ENCODE measurements at places on chromosomes 5 and 9. TPM values are rescaled to one million over a fixed set of nuclear protein-coding genes. Genes with fewer than 3 reads are reported as not detected.

- DNase-seq = peak; percentile 91
Measured at GRCh38 chr5:172714491-172715420, 56.2 kb downstream of the DUSP1 start.

Gene KLHL3
- 2.2 TPM for total RNA-seq

Gene PALM2AKAP2
- 25.3 TPM for total RNA-seq

Gene NEURL1B
- total RNA-seq = 1.5 TPM

Gene SCGB3A1
- total RNA-seq = not detected

DNA sequence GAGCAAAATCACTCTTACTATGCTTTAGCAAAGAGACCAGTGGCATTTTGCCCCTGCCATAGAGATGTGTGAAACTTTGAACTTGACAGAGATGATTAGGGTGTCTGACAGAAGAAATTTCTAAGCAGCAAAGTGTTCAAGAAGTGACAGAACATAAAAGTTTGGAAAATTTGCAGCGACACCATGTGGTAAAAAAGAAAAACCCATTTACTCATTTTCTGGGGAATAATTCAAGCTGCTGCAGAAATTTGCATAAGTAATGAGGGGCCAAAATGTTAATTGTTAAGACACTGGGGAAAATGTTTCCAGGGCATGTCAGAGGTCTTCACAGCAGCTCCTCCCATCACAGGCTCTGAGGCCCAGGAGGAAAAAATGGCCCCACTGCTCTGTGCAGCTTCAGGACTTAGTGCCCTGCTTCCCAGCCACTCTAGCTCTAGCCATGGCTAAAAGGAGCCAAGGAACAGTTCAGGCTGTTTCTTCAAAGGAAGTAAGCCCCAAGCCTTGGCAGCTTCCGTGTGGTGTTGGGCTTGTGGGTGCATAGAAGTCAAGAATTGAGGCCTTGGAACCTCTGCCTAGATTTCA is 6.1 kb upstream of the AP3B1 start:
- no peak for DNase-seq

Gene SPATA31A3
- not detected for total RNA-seq

- DNase-seq = no peak
Measured at GRCh38 chr5:31361234-31361633, 167.7 kb downstream of the CDH6 start.

- DNase-seq = peak; percentile 38
Measured at GRCh38 chr9:98915599-98915998, 28.1 kb upstream of the COL15A1 start.

Gene MTRR
- total RNA-seq = 40.9 TPM

Gene MARCOL
- total RNA-seq = not detected

GRCh38 chr5:79200573-79201183 is 35.3 kb upstream of the JMY start:
- no peak for DNase-seq

DNA sequence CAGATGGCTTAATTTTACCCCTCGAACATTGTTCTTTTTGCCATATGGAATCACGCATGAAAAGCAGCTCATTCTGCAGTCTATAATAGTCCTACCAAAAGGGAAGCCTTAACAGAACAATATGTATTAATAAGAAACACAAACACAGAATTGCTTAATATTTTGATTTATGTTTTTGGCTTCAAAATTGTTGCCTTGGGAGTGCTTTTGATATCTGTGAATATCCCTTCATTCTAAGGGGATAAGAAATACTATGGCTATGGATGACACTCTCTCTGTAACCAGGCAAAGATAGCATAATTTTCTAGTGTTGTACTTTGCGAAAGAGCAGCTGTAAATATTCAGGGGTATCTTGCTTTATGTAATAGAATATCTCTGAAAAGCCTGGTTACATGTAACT is 26.3 kb upstream of the CFAP95 start:
- DNase-seq = no peak

Gene PRUNE2
- total RNA-seq = 1.3 TPM

All from osteocyte (in vitro differentiated cells).